ENCODE measurements at places on chromosomes 3 and 15.
A peak's percentile ranks its signal among the peaks of the same experiment; 100 is the strongest.

- DNase-seq = no peak
Observed at GRCh38 chr3:150168698-150169097, 198.0 kb upstream of the PFN2 start.

- no peak for DNase-seq
Observed at GRCh38 chr3:191721990-191722389, 261.0 kb downstream of the PYDC2 start.

GRCh38 chr3:88219138-88219792 is 69.5 kb downstream of the C3orf38 start:
- DNase-seq = peak; percentile 28

DNA sequence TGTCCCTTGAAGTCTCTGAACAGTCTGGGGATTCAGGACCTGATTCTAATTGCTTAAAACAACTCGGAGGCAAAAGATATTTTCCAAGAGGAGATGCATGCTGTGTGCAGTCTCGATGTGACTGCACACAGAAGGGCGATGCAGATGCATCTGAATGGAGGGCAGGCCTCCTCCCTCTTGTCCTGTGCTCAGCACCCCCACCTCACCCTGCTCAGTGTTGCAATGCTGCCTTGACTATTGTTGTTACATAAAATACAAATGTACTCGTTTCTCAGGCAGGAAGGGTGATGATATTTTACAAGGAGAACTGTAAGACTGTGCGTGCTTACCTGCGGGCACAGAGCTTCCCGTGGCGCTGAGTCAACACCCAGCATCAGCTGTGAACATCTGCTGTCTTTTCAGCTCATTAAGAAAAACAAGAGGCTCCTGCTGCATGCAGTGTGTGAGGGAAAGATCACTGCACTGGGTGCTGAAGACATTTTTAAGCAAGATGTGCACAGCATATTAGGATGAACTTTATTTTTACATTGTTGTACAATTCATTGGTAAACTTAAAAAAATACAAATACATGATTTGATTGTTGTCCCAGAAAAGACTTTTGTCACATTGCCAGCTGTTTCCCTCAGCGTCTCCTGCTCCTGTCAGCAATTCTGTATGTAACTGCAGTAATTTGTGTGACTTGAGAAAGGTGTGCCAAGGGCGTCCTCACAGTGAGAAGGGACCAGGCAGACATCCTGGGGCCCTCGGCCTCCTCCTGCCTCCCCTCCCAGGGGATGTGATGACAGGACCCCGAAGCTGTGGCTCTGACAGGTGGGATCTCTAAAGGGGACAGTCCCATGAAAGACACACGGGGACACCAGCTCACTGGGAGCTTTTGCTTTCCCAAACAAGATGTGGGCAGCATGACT is 56.3 kb upstream of the RPL32 start:
- no peak for DNase-seq

GRCh38 chr3:5675319-5675718 is 487.8 kb downstream of the EDEM1 start:
- DNase-seq = no peak

- DNase-seq = no peak
Observed at GRCh38 chr15:74243431-74243830, 7.3 kb downstream of the CCDC33 start.

- no peak for DNase-seq
Observed at GRCh38 chr3:172135185-172135584, 95.8 kb downstream of the FNDC3B start.

DNA sequence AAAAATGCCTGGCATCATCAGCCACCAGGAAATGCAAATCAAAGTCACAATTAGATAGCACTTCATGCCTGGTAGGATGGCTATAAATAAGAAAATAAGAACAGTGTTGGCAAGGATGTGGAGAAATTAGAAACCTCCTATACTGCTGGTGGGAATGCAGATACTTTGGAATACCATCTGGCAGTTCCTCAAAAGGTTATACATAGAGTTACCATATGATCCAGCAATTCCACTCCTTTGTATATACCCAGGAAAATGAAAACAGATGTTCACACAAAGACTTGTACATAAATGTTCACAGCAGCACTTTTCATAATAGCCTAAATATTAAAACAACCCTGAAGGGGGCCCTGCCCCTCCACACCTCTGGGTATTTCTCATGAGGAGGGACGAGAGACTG is 13.7 kb downstream of the ACSBG1 start:
- no peak for DNase-seq

DNA sequence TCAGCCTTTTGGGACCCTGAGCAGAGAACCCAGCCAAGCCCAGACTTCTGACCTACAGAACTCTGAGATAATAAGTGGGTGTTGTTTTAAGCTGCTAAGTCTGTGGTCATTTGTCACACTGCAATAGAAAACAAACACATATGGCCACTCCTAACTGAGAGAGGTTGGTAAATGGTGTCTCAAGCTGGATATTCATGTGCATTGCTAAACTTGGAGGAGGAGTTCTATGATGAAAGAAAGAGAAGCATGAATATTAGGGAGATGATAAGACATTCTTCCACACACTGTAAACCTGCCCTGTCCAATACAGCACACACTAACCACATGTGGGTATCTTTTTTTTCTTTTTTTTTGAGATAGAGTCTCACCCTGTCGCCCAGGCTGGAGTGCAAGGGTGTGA is 27.8 kb upstream of the UBL7 start:
- no peak for DNase-seq

DNA sequence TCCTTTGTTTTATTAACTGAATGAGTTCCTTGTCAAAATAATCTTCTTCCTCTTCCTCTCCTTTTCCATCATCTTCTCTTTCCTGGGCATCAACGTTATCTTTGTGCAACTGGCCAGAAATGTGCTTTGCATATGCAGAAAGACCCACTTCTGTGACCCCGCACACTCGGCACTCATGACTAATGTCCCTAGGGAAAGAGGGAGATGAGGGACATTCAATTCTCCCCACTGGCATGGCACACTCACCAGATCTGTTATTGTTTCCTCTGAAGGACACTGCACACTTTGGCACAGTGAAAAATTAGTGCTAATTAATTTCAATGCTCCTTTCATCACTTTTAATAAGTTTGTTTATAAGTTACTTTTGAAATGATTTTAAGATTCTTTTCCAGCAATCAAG is 34.0 kb downstream of the ZNF106 start:
- DNase-seq = no peak

DNA sequence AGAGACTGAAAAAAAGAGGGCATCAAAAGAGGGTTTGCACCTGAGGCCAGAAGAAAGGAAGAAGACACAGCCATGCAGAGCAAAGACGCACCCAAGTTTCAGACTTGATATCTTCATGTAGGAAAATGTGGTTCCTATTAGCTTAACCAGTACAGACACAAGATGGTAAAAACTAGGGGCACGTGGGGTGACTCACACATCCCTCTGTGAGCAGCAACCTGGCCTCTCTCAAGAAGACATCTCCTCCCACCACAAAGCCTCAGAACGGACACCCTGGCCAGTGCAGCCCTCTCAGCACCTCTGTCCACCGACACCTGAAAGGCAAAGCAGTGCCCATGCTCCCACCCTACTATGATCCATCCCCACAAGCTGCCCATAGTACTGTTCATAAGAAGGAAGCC is 33.3 kb downstream of the GLB1 start:
- no peak for DNase-seq

- no peak for DNase-seq
Observed at GRCh38 chr15:36075333-36075732, 504.1 kb upstream of the CDIN1 start.

GRCh38 chr3:131540821-131541220 is 38.0 kb upstream of the MRPL3 start:
- no peak for DNase-seq

- DNase-seq = no peak
Observed at GRCh38 chr3:119352034-119352609, 57.9 kb downstream of the ARHGAP31 start.

DNA sequence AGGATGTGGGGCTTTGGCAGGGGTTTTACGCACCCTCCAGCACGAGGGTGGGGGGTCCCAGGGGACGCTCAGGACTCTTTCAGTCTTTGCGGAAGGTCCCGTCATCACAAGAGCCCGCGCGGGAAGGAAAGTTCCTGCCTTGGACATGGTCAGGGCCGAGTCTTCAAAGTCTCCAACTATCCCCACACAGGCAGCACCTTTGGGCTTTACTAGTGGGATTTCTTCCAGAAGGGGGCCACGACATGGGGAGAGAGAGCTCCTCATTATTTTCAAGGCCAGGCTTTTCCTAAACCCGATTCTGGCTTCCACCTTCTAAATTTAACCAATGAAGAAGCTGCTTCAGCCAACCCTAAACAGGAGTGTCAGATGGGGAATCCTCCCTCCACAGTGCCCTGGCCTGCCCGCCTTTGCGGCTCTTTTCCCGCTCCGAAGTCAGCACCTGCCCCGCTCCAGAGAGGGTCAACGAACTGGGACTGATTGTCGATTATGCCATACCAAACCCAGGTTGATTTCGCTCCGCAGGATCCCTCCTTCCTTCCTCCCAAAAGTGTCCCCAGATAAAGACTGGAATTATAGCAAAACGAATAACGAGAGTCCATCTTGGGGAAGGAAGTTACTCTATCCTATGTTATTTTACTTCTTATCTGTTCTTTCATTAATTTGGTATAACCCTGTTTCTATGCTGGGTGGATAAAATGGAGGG is 11.0 kb downstream of the SHOX2 start:
- DNase-seq = no peak

- DNase-seq = no peak
Observed at GRCh38 chr3:55923207-55923606, 436.1 kb upstream of the WNT5A start.

DNA sequence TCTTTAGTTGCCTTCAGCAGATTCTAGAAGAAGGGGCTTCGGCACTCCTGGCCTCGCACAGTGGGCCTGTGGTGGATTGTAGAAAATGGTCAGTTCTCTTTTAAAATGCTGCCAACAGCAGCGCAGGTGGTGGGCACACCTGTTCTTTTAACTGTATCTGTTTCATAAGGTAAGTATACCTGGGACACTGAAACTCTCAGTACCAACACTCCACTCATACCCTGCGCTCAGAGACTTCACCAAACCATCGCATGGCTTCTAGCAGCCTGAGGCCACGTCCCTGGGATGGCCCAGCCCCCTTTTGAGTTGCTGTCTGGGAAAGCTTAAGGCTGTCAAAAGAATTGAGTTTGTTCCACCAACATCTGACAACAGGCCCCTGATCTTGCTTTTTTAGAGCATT is 56.7 kb upstream of the MCF2L2 start:
- no peak for DNase-seq

GRCh38 chr3:150889106-150889505 is 16.1 kb downstream of the MINDY4B start:
- no peak for DNase-seq
